ENCODE measurements at places on chromosomes 4 and X. TPM values are rescaled to one million over a fixed set of nuclear protein-coding genes. Genes with fewer than 3 reads are reported as not detected.

Gene RNF150
- total RNA-seq, result 43.3 TPM

Gene GIMD1
- not detected for total RNA-seq

Gene HHIP
- 2.0 TPM for total RNA-seq

Gene GPRASP3
- 40.1 TPM for total RNA-seq

Gene SASH3
- 0.49 TPM for total RNA-seq

Gene KCND1
- total RNA-seq, result 0.49 TPM

Gene SLC4A4
- 17.7 TPM for total RNA-seq

Gene CLNK
- not detected for total RNA-seq

Gene PNMA6A
- 13.5 TPM for total RNA-seq

Gene PAK3
- 85.8 TPM for total RNA-seq

Gene FATE1
- not detected for total RNA-seq

Gene MPP1
- total RNA-seq, result 12.5 TPM

Gene SH3D19
- 9.8 TPM for total RNA-seq

Gene IL21
- not detected for total RNA-seq

Gene TBX22
- total RNA-seq, result under 0.01 TPM

Gene LRIT3
- total RNA-seq, result 0.25 TPM

Gene SFRP2
- total RNA-seq, result 2.7 TPM

Gene SYP
- 107 TPM for total RNA-seq
